ENCODE measurements at places on chromosomes 7 and 10.

DNA sequence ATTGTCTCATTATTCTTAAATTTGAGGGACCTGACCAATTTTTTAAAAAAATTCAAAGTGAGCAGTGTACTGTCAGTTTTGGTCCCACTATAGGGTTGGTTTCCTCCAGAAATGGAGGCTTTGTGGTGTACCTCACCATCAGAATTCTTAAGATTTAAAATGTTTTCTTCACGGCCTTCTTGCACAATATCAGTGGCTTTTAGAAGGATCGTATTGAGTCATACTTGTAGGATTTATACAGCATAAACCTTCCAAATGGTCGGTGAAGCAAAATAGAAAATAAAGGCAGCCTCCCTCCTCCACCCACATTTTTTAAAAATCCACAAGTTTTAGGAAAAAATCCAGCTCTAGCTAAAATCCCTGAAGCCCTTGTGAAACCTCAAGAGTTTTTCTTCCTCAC, 126.4 kb downstream of the RNLS start:
- no peak for DNase-seq

DNA sequence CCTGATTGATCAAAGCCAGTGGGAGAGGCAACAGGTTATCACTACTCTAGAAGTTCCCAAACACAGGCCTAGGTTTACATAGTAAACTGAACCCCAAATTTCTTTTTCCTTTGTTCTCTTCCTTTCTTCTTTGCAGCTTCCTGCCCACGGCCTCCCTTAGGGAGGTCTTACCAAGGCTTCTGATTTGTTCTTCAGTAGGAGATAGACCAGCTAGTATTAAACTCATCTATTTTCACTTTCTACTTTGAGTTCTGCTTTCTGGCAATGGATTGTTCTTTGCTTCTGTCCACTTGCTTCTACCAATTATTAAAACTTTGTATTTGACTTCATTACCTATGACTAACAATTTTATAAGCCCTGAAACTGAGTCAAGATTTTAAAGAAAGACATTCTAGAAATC, 251.2 kb upstream of the FZD1 start:
- DNase-seq = no peak

GRCh38 chr7:139730746-139731612, 46.8 kb downstream of the HIPK2 start:
- no peak for DNase-seq

DNA sequence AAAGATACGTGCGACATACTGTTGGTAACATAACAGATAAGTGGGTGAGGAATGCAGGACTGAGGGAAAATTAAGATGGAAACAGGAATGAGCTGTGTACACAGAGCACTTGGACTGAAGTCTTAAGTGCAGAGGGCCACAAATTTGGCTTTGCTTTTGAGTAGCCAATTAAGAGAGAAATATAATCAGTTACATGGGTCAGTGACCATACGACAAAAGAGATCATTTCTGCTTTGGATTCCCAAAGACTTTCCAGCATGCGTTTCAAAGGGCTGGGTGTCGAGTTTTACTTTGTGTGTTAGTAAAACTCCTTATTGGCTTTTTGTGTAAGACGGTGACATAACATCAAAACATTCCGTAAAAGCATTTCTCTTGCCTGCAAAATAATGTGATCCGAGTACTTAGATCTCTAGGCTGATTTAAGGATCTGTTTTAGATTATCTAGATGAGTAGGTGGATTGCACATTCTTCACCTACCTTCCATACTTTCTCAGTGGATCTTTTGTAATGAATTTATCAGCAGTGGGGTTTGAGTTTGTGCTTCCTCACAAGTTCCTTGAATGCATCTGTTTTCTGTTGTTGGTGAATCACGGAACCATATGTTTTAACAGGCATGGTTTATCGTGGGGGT, 7.5 kb downstream of the RABGEF1 start:
- no peak for DNase-seq

GRCh38 chr10:48466611-48467240, 138.1 kb downstream of the ARHGAP22 start:
- no peak for DNase-seq
